ENCODE measurements at places on chromosomes 12 and 14.

DNA sequence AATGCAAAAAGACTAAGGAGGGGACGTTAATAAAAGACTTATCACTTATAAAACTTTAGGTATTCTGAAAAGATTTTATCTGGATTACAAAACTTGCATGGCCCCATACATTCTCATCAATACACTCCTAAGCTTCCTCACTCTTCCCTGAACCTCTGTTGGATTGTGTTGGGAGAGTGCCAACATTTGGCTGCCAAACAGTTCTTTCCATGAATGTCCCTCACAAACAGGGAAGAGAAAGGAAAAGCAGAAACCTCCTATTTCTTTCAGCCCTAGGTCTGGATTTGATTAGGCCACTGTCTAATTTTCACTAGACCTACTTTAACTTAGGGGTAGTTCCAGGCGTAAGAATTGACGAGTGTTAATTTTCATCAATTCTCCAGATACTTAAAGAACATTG is 11.7 kb downstream of the PTHLH start:
- no peak for DNase-seq

DNA sequence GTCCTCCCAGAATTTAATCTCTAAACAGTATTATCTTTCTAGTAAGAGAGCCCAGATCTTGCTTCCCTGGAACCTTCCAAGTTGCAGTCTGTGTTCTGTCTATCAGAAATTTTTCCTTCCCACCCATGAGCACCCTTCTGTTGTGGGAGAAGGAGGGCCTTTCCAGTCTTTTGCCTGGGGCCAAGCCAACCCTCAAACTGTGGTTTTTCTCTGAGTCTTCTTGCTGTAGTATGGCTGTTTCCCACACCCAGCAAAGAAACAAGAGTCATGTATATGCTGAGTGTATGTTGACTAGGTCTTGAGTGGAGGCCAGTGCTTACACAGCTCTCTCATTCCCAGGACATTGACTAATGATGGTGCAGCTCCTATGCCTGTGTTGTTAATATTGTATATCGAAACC is 104.5 kb downstream of the TGFB3 start:
- no peak for DNase-seq

GRCh38 chr12:114192013-114192412 is 213.9 kb downstream of the TBX5 start:
- DNase-seq: no peak

GRCh38 chr14:64641760-64642159 is 62.5 kb upstream of the PLEKHG3 start:
- DNase-seq: no peak

- no peak for DNase-seq
Measured at GRCh38 chr12:13085968-13086686, 17.3 kb downstream of the GSG1 start.

GRCh38 chr12:14802247-14802646 is 1.0 kb downstream of the WBP11 start:
- DNase-seq: no peak

DNA sequence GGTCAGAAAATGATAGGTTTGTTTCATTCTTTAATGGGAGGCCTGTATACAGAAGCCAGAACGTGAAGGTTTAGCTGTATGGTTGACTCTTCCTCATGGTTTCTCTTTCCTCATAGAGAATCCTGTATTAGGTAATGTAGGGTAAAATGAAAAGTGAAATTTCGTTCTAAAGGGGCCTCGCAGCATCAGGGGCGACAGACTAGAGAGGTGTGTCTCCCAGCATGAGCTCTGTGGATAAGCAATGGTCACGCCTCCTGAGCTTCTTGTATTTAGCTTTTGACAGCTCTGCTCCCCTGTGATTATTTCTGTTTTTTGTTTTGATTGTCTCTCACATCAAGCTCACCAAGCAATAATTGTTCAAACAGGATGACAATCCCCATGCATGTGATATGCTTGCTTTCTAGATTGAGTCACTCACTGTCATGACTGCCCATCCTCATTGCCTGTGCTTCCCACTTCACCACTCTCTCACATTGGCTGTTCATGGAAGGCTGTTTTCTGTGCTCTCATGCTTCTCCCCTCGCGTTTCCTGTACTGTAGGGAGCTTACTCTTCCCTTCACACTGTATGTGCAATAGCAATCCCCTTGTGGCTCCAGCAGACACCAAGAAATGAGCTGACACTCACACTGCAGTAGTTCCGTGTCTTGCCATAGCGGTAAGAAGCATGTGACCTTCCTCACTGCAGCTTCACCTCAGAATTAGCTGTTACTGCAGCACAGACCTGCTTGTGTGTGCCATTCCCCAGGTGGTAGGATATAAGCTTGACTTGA is 44.0 kb downstream of the RAD52 start:
- DNase-seq: no peak

- no peak for DNase-seq
Measured at GRCh38 chr12:94832780-94833681, 170.5 kb downstream of the NDUFA12 start.

GRCh38 chr12:126397071-126397581 is 1331.9 kb downstream of the AACS start:
- DNase-seq: no peak

DNA sequence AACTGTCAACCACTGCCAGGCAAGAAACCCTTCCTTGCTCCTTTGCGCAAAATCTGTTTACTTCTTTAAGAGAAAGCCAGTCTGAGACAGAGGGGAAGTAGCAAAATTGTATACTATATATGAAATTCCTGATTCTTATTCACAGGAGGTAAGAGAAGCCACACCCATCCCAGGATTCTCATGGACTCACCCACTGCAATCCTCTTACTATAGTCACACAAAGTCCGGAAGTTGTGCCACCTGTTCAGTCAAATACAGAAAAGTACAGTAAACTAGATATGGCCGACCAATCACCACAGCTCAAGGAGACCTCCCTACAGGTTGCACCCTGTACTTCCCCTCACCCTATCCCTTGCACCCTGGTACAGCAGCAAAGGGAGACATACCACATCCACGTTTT is 2.9 kb downstream of the PRMT5 start:
- DNase-seq: no peak

GRCh38 chr14:58298477-58299400 is at the start of gene ARID4A:
Gene ARID4A, plus strand, starts transcription at chr14:58298555. Its CDS starts 1,300 bp downstream, at chr14:58299855.
- DNase-seq: no peak

- no peak for DNase-seq
Measured at GRCh38 chr12:5516371-5517241, 84.7 kb downstream of the NTF3 start.

DNA sequence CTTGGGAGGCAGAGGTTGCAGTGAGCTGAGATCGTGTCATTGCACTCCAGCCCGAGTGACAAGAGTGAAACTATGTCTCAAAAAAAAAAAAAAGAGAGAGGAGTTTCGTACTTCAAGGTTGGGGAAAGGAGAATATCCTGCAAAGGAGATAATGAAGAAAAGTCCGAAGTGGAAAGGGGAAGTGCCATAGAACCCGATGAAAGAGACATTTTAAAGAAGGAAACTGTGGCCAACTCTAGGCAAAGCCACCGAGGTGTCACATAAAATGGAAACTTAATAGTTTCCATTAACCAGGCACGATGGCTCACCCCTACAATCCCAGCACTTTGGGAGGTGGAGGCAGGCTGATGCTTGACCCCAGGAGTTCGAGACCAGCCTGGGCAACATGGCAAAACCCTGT is 15.0 kb upstream of the LTBP2 start:
- DNase-seq: no peak

DNA sequence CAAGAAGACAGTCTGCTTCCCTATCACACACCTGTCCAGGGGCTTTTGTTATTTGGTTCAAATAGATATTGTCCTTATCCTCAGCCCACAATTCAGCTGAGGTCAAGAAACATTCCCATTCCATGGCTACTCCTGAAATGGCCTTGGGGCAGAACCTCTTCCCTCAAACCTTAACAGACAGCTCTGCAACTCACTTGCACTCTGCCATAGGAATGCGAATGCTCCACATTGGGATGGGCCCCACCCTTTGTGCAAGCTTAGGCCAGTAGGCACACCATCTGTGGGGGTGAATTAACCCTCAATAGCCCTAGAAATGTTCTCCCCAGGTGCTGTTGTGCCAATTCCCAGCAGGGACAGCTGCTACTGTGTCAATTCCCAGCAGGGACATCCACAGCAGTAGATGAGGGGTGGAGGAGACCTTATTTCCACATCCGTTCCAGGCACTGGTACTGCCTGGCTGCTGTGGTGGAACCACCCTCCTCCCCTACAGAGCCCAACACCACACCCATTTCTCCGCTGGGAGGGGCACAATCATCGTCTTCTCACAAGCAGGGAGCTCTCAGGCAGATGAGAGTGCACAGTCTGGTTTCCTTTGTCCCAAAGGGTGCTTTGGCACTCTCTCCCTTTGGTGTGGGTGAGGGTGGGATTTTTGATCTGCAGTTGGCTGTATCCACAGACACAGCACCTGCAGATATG is 42.3 kb upstream of the GLIPR1 start:
- no peak for DNase-seq

DNA sequence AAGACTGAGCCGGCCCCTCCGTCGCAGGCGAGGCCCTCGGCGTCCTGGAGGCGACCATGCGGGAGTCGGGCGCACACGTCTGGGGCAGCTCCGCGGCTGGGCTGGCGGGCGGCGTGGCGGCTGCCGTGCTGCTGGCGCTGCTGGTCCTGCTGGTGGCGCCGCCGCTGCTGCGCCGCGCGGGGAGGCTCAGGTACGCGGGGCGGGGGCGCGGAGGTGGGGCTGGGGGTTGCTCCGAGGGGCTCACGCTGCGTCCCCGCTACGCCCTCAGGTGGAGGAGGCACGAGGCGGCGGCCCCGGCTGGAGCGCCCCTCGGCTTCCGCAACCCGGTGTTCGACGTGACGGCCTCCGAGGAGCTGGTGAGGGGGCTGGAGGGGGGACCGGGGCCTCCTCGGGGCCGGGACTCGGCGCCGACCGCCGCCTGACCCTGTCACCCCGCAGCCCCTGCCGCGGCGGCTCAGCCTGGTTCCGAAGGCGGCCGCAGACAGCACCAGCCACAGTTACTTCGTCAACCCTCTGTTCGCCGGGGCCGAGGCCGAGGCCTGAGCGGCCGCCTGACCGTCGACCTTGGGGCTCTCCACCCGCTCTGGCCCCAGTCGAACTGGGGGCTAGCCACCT is 7.8 kb downstream of the AMN start:
- no peak for DNase-seq

GRCh38 chr14:66056268-66056907 is 429.8 kb upstream of the CCDC196 start:
- no peak for DNase-seq

GRCh38 chr14:106141242-106142220 is 615.1 kb downstream of the TMEM121 start:
- no peak for DNase-seq

GRCh38 chr14:98622208-98623051 is 649.6 kb downstream of the BCL11B start:
- DNase-seq: no peak

- DNase-seq: no peak
Measured at GRCh38 chr14:94051779-94052178, 25.6 kb downstream of the OTUB2 start.

- no peak for DNase-seq
Measured at GRCh38 chr14:86305058-86305457, 775.1 kb downstream of the FLRT2 start.

DNA sequence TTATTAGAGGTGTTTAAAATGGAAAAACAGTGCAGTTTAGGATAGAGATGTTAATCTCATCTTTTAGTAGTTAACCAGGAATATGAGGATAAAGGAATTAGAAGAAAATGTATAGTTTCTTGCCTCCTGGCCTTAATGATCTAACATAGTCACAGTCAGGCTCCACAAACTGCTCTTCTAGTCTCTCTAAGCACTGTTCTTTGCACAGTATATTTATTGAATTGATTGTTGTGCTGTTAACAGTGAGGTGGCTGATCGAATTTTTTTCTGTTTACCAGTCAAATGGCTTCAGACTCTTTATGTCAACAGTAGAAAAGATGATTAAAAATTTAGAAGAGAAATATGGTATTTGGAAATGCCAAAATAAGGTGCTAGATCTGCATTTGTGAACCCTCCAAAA is 37.8 kb downstream of the ATF7IP start:
- no peak for DNase-seq

- no peak for DNase-seq
Measured at GRCh38 chr12:6434205-6435140, 10.3 kb upstream of the CD27 start.

GRCh38 chr14:49691031-49691430 is 1.9 kb upstream of the KLHDC1 start:
- DNase-seq: no peak

DNA sequence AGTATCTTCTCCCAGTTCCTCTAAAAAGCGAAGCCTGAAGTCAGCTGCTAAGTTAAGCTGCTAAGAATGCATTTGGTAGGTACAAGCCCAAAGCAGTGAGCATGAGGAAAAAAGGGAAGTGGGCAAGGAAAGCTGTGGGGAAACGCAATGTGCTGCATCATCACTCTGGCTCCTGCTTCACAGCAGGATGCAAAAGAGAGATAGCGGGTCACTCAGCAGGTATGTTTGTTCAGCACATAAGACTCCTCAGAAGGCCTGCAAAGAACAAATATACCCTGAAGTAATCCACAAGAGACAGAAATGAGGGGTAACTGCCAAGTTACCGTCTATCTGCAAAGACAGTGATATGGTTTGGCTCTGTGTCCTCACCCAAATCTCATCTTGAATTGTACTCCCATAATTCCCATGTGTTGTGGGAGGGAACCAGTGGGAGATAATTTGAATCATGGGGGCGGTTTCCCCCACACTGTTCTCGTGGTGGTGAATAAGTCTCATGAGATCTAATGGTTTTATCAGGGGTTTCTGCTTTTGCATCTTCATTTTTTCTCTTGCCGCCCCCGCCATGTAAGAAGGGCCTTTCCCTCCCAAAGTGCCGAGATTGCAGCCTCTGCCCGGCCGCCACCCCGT is 127.4 kb upstream of the EGLN3 start:
- peak; percentile 26 for DNase-seq

- peak; percentile 66 for DNase-seq
Measured at GRCh38 chr12:46843811-46844210, 18.0 kb upstream of the SLC38A4 start.

- DNase-seq: no peak
Measured at GRCh38 chr14:99751539-99752485, 41.4 kb upstream of the EML1 start.

DNA sequence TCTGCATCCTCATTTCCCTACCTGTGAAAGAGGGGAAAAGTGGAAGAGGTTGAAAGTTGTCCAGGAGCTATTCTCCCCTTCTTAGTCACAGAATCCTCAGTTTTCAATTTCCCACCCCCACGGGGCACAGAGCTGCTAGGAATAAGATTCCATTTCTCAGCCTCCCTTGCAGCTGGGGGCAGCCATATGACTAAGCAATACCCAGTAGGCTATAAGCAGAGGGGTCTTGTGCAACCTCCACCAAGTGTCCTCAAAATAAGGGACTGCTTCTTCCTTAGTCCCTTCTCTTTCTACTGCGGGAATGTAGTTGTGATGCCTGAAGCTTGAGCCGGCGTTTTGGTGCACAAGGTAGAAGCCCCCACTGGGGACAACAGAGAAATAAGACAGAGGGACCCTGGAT is 40.9 kb downstream of the VWF start:
- DNase-seq: no peak

Data from T47D (cell line).